ENCODE measurements at places on chromosomes 2 and 18.

DNA sequence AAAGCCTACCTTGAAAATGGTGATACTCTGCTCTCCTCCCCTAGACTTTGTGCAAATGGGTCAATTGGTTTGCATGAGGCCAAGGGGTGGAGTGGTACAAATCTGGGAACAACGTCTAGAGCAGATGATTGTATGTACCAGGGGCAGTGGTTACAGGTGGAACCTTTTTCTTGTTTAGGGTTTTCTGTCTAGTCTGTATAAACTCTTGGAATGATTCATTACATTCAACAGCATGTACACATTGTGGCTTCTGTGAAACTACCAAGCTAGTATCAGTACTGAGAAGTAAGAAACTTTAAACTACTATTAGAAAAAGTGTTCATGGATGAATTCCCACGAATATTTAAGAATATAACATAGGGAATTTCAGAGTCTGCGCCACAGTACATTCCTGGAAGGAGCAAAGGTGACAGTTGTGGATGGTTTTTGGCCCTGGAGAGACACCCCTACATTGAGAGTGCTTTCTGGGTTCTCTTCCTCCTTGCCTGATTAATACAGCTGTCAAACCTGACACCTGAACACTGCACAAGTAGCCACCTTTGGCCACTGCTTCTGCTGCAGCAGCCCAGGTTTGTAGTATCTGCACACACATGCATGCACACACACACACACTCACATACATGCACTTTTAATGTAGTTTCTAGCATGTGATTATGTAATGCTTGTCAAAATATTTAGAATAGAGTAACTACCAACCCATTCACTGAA, 30.0 kb downstream of the CFAP221 start:
- no peak for DNase-seq

GRCh38 chr18:27582760-27583412, 397.8 kb upstream of the CHST9 start:
- DNase-seq: no peak

- peak; percentile 97 for DNase-seq
Observed at GRCh38 chr2:7031547-7032245, 114.5 kb downstream of the RNF144A start.

DNA sequence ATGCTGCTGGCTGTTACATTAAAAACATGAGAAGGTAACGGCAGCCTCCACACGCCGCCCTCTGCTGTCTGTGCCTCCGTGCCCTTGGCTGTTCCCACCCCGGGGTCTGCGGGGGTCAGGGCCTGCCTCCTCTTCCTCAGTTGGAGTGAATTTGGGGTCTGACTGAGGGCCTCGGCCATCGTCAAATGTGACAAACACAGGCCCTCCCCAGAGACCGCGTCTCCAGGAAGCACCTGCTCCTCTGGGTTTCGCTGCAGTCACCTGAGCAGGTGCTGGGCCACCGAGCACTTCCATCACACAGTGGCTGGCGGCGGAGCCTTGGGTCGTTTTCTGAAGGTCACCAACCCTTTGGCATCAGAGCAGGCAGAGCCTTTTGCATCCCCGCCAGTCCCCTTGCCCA, 70.9 kb downstream of the NFATC1 start:
- no peak for DNase-seq

DNA sequence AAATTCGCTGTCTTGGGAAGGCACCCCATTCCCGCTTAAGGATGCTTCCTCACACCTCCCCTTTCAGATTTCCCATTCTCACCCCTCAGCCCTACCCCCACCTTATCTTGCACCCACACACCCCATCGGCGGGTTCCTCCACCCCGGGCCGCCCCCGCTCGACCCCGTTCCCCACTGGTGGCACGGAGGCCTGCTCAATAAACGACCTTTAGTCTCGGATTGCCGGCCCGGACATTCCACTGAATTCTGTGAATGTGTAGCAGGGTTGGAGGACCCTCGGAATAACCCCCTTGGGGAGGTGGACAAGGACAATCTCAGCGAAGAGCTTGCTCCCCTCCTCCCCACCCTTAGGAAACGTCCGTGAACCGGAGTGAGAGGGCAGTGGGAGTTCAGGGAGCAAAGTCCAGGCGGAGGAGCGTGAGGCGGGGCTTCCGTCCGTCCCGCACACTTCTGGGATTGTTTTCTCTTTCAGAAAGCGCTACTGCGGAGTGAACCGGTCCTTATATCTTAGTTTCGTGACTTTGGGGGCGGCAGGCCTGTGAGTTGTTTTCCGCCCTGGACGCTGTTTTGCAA, 2.8 kb upstream of the LBX2 start:
- DNase-seq: no peak

DNA sequence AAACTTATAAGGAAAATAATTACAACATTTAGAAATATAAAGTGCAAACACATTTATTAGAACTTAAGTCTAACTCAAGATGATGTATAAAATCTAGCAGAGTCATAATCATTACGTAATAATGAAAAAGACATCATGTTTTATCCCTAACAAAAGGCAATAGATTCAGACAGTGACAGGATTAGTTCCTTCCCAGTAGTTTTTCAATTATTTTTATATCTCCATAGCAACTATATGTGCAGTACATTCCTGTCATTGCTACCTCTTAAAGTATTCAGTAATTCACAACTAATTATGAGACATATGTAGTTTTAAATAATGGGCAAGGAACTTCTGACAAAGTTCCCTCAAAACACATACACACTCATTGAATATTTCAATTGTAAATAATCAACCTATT, 687.9 kb downstream of the CCDC85A start:
- no peak for DNase-seq

DNA sequence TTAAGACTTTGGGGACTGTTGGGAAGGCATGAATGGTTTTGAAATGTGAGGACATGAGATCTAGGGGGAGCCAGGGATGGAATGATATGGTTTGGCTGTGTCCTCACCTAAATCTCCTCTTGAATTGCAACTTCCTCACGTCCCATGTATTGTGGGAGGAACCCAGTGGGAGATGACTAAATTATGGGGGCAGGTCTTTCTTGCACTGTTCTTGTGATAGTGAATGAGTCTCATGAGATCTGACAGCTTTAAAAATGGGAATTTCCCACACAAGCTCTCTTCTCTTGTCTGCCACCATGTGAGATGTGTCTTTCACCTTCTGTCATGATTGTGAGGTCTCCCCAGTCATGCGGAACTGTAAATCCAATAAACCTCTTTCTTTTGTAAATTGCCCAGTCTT, 11.5 kb upstream of the MBP start:
- no peak for DNase-seq

DNA sequence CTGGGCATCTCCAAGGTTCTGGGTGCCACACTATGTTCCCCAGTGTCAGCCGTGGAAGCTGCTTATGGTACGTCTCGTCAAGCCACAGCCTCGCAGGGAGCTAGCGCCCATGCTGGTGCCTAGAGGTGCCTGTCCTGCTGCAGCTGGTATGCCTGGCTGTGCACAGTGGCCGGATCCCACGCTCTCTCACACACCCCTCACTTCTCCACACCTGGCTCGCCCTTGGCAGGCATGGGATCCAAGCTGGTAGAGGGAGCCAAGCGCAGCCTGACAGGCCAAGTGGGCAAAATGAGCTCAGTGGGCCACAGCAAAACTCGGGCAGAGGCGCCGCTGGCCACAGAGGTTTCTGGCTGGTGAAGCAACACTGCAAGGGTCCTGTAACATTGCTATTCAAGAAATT, 156.1 kb upstream of the RBMS1 start:
- DNase-seq: no peak

- no peak for DNase-seq
Observed at GRCh38 chr2:173860566-173860965, 104.6 kb downstream of the SP3 start.

GRCh38 chr2:76721226-76721625, 801.0 kb downstream of the LRRTM4 start:
- no peak for DNase-seq

DNA sequence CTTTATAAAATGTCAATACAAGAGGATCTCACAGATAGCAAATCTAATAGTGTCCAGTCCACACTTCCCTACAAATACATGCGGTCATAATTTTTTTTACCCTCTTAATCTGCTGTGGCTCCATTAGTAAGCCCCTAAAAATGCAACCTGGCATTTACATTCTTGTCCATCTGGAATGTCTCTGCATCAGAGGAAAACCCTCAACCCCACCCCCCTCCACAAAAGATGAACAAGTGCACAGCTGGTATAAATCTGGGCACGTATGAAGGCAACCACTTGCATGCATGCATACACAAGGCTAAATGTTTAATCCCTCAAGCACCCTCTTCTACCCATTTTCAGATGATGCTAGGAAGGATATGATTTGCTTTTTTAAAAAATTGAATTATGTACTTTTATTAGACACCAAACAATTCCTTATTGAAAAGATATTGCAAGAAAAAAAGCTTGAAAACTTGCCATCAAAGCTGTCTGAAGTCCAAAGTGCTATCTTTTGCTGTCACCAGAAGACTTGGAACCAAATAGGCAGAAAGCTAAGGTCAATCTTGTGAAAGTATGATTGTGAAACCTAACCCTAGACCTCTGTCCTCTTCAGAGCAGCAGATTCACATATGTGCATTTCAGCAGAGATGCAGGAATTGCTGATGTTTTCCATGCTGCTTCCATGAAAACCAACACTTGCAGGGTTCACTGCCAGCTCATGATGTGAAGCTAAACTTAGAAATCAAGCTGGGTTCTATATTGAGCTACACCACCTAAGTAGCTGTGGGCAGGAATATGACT, 39.0 kb downstream of the IRS1 start:
- no peak for DNase-seq

GRCh38 chr18:33210575-33211189, 229.8 kb downstream of the CCDC178 start:
- DNase-seq: peak; percentile 46

GRCh38 chr2:227818675-227819397, 5.2 kb downstream of the CCL20 start:
- no peak for DNase-seq

GRCh38 chr2:99520813-99521212, 31.0 kb upstream of the REV1 start:
- DNase-seq: no peak

DNA sequence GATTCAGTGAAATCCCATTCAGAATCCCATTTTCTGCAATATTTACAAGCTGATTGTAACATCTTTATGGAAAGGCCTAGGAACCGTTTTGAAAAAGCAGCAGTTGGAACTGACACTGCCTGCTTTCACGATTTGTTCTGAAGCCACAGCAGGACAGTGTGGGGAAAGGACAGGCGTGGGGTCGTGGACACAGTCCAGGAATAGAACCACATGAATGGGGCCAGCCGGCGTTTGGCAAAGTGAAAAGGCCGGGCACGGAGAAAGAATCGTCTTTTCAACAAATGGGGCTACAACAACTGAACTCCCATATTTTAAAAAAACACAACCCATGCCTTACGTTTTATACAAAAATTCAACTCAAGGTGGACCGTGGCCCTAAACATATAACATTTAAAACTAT, 69.8 kb downstream of the SLC66A2 start:
- DNase-seq: no peak

- DNase-seq: peak; percentile 15
Observed at GRCh38 chr18:37452682-37453385, 112.8 kb downstream of the CELF4 start.

DNA sequence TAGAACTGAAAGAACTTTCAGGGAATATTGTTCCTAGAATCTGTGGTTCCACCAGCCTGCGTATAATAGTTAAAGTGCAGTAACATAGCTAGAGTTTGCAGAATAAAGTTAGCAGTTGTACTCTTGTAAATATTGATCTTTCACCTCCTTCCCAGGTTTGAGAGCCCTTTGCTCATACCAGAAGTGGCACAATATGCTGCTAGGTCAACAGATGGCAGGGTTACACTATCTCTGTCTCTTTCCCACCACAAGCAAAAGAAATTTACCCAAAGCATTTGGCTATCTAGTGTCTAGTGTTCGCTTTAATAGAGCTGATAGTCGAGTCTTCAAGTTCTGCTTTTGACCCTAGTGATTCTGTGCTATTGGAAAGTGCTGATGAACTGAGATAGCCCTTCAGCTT, 119.0 kb upstream of the KLHL14 start:
- DNase-seq: peak; percentile 27

- no peak for DNase-seq
Observed at GRCh38 chr18:14767474-14767873, 19.5 kb downstream of the ANKRD30B start.

GRCh38 chr2:150909090-150909489, 352.6 kb downstream of the RBM43 start:
- no peak for DNase-seq

- no peak for DNase-seq
Observed at GRCh38 chr18:21575656-21576055, 24.8 kb downstream of the ESCO1 start.

DNA sequence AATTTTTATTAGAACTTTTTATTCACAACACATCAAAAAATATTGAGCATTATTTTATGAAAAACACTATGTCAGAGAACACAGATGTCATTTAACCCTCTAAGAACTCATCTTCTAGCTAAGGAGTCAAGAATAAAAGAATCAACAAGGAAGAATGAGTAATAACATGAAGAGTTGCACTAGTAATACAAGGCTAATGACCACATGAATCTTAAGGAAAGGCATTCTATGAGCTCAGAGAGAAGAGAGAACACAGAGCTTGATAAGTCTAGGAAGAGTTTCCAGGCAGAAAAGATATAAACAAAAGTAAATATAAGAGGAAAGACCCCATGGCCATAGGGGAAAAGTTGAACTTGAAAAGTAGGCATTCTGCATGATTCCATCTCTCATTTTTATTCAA, 166.5 kb downstream of the MAIP1 start:
- DNase-seq: no peak

DNA sequence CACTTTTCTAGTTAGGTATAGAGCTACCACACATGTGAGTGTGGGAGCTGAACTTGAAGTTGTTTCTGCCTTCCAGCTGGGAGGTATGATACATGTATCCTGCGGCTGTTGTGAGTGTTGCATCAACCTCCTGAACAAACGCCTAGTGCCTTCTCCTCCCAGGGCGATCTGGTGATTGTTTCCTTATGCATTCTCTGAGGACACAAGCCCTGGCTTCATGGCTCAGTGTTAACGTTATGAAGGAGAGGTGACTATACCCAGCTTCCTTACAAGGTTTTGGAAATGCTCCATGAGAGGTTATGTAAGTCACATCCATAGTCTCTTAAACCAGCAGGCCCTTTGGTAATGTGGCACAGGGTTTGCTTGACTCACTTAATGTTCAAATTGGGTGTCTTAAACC, 64.9 kb downstream of the SPRED2 start:
- DNase-seq: no peak

DNA sequence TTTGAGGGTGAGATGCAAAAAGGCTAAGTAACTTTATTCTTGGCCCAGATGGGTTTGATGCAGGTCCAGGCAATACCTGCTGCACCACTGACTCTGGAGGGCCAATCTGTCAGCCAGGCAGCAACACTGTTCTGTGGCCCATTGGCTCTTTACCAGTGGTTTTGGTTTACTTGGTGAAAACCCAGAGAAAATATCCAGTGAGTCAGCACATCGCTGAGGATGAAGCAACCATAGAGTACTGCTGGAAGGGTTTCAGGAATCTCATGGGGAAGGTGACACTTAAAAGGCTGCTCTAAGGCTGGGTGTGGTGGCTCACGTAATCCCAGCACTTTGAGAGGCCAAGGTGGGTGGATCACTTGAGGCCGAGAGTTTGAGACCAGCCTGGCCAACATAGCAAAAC, 192.5 kb upstream of the FAM98A start:
- no peak for DNase-seq
